ENCODE measurements at places on chromosomes 4 and X.

- DNase-seq, result no peak
Observed at GRCh38 chr4:1832690-1833089, 23.3 kb downstream of the LETM1 start.

GRCh38 chr4:26751004-26751403 is 109.6 kb upstream of the STIM2 start:
- DNase-seq, result no peak

- no peak for DNase-seq
Observed at GRCh38 chr4:3792813-3793212, 26.6 kb downstream of the ADRA2C start.

GRCh38 chr4:66602622-66603021 is 932.3 kb upstream of the EPHA5 start:
- no peak for DNase-seq

DNA sequence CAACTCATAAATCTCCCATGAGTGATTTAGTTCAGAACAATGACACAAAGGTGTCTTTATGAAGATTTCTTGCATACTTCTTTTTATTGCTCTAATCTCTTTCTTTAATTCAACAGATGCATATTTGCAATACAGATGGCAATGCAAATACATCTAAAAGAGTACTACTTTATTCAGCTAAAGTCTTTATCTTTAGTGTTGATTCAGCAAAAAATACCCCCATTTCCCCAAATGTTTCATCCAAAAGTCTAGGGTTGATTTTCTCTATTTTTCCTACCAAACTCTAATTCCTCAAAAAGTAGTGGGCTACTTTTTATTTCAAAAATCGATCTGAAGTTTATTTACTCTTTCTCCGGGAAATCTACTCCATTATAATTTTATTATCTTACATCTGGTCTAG is 1055.2 kb downstream of the STIM2 start:
- DNase-seq, result no peak

DNA sequence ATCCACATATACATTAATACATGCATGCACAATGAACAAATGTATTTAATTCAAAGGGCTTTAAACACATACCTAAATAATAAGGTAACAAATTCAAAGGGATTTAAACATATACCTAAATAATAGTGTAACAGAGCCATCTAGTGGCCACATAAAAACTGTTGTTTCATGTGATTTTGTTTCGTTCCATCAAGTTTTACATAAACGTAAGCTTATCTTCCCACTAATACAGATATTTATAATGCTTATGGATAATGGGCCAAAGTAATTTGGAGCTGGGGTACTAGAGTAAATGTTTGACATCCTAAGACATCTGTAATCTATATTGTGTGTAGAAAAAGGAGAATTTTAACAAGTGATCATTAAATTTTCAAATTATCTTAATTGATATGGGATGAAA is 82.3 kb downstream of the PRSS12 start:
- peak; percentile 25 for DNase-seq

DNA sequence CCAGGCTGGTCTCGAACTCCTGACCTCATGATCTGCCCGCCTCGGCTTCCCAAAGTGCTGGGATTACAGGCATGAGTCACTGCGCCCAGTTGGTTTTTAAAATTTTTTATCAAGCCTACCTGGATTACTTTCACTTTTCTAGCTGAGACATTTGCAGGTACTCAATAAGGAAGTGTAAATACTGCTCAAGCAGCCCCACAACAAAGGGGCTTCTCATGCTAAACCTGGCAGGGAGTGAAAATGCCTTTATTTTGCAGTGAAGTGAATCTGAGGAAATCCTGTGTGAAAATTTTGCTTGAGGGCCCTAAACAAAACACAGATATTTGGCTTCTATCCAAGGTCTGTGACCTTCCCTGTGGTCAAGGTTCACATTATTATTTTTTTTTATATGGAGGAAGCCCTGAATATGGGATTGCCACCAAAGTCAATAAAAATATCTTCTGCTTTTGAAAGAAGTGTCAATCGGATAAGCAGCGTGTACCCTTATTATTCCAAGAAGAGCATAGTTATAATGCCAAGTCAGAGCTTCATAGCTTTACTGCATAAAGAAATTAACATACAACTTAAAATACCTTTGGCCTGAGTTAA is 481.0 kb downstream of the SH2D1A start:
- no peak for DNase-seq

- DNase-seq, result no peak
Observed at GRCh38 chr4:108828620-108829019, 65.8 kb upstream of the ETNPPL start.

Data from activated CD4-positive, alpha-beta T cell treated with anti-CD3 and anti-CD28 coated beads, Interleukin-2, amount 10 ng/mL, durations not matched to agents 7 days and 5 days (primary cell).